ENCODE measurements at places on chromosomes 5 and 9.

DNA sequence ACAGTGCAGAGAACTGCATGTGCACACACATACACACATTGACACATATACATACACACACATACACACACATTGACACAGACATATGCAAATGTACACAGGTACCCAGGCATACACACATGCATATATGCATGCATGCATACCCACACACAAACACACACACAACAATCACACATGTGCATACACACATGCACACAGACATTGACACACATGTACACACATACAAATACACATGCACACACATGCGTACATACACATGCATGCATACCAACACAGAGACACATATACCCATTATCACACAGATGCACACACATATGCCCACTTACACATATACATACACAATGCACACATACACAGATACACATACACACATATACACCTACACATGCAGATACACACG is 299.6 kb upstream of the ADCY2 start:
- no peak for DNase-seq

DNA sequence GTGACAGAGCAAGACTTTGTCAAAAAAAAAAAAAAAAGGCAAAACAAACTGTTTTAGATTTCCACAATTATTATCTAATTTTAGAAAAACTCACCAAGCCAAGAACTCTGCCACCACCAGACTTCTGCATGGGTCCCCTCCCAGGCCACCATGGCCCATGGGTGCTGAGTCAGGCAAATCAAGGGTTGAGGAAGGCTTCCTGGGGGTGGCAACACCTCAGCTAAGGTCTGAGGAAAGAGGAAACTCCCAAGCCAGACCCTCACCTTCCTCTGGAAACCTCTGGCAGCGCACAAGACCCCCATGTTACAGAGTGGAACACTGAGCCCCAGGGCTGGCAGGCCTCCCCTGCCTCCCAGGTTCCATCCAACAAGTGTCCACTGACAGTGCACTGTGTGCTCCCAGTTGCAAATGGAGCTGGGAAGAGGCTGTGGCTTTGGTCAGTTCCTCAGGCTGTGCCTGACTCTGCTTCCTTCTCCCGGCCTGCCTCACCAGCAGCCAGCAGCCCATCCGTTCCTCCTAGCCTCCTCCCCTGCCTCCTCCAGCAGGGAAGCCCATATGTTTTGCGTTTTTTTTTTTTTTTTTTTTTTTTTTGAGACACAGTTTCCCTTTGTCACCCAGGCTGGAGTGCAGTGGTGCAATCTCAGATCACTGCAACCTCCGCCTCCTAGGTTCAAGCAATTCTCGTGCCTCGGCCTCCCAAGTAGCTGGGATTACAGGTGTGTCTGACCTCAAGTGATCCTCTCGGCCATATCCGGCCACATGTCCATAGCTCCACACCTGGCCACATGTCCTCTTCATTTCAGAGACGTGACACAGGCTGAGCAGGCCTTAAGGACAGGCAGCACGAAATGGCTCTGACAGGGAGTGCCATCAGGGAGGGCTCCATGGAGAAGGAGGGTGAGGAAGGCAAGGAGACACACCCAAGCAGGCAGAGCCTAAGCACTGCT is 3.5 kb upstream of the SUSD3 start:
- DNase-seq, result no peak

GRCh38 chr9:27572566-27572917 is 739 bp downstream of the C9orf72 start:
- DNase-seq, result peak; percentile 36

GRCh38 chr5:131394128-131394527 is 130.3 kb downstream of the CDC42SE2 start:
- no peak for DNase-seq
